ENCODE measurements at places on chromosomes 2 and 18.

DNA sequence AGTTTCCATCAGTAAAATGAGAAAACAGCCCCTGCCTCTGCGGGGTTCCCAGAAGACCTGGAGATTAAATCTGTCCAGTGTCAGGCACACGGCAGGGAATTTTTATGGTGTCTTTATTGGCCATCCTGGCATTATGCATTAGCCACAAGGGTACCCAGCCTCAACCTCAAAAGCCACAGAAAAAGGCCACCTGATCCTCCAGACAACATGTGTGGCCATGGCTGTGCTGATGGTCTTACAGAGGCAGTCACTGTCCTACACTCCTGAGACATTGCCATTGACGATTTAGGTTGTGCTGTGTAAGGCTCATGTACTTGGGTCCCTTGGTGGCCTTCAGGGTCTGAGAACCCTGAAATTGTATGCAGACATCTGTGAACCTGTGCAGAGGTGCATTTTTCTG, 115.6 kb downstream of the SMAD7 start:
- no peak for DNase-seq

- DNase-seq, result peak; percentile 79
Observed at GRCh38 chr2:229445019-229445418, 173.9 kb upstream of the PID1 start.

DNA sequence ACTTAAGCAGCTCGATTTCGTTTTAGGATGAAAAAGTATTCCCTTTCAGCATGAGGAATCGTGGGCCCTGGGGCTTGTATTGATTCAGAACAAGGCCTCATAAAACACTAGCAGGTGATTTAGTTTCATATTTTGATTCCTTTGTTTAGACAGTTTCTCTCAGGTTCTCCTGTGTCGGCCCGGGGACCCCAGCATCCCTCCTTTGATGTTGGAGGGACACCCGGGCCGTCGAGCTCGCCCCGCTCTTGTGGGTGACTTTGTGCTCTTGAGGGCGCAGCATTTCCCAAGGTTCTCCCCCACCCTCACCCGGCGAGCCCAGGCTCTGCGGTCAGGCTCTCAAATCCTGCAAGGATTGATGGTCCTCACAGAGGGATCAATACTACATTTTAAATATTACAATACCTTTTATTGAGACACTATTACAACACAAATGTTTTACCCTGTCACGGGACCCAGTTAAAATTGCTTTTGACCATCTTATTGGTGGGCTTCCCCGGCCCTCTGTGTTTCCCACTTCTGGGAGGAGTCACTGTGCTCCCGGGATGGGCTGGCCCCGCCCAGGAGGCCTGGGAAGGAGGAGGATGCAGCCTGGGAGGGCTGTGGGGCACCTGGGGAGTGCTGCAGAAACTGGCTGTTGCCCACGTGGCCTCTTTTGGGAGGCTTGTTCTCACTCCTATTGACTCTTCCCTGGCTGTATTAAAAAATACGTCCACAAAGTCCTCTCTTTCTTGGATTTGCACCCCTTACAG, 222.6 kb downstream of the INSIG2 start:
- no peak for DNase-seq

- no peak for DNase-seq
Observed at GRCh38 chr18:39589496-39589895, 2023.9 kb upstream of the CELF4 start.

- DNase-seq, result no peak
Observed at GRCh38 chr2:32423536-32423935, 66.7 kb downstream of the BIRC6 start.

GRCh38 chr2:96876269-96877041, 6.6 kb upstream of the SEMA4C start:
- DNase-seq, result no peak

GRCh38 chr2:1607971-1608688, 136.2 kb downstream of the PXDN start:
- DNase-seq, result no peak

DNA sequence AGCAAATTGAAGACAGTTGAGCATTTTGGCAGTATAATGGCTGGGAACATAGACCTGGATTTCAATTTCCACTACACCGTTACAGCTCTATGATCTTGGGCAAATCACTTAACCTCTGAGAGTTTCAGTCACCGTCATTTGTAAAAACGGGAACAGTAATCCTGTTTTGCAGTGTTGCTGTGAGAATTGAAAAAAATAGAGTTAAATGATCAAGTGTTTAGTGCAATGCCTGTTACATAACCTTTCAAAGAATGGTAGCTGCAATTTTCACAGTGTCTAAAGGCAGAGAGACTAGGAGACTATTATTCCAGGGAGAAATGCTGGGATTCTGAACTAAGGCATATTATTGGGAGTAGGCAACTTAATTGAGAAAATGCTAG, 2.0 kb downstream of the AGPS start:
- DNase-seq, result no peak

- no peak for DNase-seq
Observed at GRCh38 chr2:17272652-17273525, 245.4 kb downstream of the RAD51AP2 start.

DNA sequence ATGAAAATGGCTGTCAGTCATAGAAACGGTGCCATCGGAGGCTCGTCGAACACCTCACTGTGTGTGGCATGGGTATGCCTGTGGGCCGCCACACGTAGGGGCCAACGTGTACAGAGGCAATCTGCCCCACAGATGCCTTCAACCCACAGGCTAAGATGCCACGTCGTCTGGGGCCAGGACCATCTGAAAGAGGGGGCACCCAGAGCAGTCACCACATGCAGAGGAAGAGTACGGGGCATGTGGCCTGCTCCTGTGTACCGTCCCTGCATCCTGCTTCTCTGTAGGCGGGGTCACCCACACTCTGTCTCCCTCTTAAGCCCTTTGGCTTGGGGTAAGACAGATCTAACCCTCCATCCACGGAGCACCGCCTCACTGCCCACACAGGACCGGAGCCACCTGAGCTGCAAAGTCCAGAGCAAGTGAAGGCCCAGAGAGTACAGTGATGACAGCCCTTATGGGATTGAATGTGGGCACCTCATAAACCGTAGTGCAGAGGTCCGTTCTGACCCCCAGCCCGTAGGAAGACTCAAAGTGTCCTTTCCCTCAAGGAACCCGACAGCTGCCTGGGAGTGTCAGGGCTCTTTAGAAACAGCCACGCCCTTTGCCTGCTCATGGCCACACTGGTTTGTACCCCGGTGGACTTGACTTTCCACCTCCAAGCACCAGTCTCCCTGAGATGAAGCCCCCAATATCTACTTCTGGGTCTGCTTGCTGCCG, 66.2 kb downstream of the TWIST2 start:
- no peak for DNase-seq

GRCh38 chr18:1663879-1664705, 759.4 kb downstream of the ADCYAP1 start:
- DNase-seq, result no peak

DNA sequence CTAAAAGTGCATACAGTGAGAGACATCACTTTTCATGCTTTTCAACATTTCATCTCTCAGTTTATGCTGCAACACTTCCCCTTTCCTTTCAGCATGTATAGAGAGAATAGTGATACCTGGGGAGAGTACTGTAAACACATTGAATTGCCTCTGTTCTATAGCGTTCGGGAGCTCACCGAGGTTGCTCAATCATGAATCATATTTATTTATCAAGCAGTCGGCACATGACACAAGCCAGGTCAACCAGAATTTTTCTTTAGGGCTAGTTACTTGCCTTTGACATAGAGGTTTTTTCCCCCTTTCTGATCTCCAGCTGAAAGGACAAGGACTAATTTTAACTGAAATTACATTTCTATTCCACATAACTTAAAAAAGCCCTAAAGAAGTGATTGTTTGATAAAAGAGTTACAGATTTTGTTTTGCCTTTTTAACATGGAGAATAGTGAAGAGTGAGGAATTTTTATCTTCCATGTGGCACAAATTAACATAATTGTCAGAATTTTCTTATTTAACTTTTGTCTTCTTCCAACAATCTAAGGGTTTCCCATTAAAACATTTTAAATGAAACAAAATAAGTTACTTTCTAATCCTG, 690.9 kb upstream of the TMEFF2 start:
- no peak for DNase-seq

- no peak for DNase-seq
Observed at GRCh38 chr2:44079686-44080085, 83.9 kb upstream of the LRPPRC start.

- no peak for DNase-seq
Observed at GRCh38 chr18:22510697-22511096, 93.0 kb upstream of the CTAGE1 start.

GRCh38 chr2:19607931-19608771, 249.7 kb upstream of the OSR1 start:
- no peak for DNase-seq

GRCh38 chr2:179909845-179910734, 48.7 kb upstream of the ZNF385B start:
- DNase-seq, result no peak

GRCh38 chr2:21966139-21966538, 842.4 kb downstream of the TDRD15 start:
- DNase-seq, result no peak

- no peak for DNase-seq
Observed at GRCh38 chr18:46899274-46899948, 17.9 kb downstream of the PIAS2 start.

DNA sequence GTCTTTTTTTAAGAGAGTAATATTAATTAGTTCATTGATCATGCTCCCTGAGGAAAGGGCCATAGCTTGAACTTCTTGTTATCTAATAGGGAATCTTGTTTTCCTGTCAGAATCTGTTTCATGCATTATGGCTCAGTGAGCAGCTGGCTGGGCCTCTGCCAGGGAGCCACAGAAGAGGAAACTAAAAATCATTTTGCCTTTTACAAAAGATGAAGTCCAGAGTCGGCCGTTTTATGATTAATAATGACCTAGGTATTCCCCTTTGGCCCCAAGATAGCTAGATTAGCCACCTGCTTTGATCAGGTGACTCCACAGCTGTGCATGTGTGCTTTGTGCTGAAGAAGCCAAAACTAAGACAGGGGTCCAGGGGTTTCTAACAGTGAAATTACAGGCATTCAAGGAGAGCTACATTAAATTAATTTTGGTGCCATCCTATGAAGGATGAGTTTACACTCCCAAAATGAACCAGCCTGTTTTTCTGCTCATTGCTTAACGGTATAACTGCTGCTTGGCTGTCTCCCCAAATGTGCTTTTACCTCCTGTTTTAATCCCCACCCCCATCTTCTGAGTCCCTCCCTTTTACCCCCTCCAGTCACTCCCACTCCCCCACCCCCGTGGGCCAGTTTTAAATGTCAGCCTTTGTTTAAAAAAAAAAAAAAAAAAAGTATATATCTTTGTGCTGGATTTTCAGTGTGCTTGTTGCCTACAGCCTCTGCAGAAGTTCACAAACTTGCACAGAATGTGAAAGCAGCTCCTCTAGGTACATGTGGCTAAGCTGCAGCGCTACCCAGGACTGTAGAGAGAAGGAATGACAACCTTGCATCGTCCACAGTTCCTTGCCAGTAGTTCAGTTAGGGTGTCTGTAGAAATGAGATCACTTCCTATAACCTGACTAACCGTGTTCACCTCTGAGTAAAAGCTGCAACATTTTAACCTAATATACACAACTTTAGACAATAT, 93.1 kb downstream of the CABLES1 start:
- no peak for DNase-seq

- DNase-seq, result no peak
Observed at GRCh38 chr2:33727361-33728032, 128.4 kb upstream of the FAM98A start.

DNA sequence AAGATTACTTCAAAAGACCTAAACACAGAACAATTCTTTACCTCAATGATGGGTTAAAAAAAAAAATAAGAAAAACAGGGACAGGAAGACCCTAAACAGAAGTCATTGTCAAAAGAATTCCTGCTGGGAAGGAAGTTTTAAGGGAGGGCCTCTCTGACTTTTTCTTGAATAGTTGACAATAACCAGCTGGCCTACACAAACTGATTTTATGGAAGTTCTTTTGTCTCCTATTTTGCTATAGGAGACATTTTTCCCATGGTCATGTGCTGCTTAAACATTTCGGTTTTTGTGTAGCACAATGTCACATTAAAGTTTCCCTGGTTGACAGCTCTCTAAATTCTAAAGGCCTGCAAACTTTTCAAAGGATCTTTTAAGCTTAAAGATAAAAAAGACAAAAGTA, 55.3 kb downstream of the RFTN2 start:
- no peak for DNase-seq

DNA sequence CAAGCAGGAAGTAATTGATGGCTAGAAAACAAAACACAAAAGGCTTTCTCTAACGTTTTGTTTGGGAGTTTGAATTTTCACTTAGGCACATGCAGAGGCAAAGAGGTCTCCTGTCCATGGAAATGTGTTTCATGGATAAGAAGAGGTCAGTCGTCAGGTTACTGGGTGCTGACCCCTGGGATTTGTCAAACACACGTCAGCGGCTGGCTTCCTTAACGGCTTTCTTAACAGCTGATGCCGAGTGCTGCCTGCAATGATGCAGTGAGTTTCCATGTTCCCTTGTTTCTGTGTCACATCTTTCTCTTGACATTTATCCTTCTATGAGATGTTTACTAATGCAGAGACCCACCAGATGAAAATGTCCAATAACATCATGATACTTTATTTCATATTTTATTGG, 31.7 kb downstream of the GPR39 start:
- DNase-seq, result no peak

DNA sequence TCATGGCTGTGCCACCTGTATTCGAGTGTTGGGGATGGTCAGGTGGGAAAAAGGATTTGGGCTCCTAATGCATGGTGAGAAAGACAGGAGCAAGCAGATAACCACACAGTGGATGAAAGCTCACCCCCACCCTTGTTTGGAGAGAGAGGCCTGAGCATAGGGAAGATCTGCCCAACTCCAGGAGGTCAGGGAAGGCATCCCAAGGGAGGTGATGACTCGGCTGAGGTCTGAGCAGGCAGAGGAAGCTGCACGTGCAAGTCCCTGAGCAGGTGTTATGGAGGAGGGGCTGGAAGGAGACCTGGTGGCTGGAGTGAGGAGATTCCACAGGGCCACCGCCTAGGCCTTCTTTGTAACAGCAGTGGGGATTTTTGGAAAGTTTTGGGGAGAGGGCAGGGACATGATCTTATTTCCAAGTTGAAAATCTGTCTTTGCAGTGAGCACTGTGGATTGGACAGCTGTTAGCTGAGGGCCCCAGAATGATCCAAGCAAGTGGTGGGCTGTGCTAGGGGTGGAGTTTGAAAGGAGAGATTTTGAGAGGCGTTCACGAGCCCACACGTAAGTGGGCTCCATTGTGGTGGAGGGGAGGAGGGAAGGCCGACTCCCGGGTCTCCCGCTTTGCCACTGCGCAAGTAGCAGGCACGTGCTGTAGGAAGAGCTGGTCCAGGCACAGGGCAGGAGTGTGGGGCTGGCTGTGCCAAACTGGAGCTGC, 228.5 kb downstream of the GLI2 start:
- DNase-seq, result no peak

DNA sequence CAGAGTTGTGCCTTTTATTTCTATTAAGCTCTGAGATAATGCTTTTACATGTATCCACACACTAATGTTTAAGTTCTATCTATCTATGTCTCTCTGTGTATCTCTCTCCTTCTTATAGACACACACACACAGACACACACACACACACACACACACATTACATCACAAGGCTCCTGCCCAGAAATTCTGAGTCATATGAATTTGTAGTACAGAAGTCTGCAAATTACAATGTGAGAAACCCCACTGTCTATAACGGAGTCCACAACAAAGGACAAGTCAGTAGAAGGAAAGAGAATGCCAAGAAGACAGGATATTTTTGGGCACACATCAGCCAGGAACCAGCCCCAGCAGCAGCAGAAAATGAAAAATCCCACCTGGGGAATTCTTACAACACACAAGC, 142.4 kb downstream of the EN1 start:
- DNase-seq, result peak; percentile 50

Measured in AG09309 (cell line).